Activated naive CD8-positive, alpha-beta T cell treated with anti-CD3 and anti-CD28 coated beads for 36 hours (primary cell): ENCODE measurements at places on chromosomes 16 and 17.

DNA sequence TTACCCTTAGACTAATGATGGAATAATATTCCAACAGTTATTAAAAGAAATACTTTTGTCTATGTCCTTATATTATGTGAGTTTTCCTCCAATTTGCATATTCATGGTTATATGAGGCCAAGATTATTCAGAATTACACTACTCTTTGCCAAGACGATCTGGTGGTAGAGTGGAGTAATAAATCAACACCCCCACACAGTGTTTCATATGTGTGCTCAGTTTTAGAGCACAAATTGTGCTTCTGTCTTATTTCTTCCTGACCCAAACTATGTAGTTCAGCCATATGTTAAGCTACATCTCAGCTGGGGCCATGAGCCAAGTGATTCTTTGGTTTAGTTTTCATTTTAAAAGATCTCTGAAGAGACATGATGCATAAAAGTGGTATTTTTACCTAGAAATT is 26.9 kb upstream of the PPM1E start:
- no peak for DNase-seq

- no peak for DNase-seq
Observed at GRCh38 chr17:74332017-74332650, 6.1 kb downstream of the KIF19 start.

DNA sequence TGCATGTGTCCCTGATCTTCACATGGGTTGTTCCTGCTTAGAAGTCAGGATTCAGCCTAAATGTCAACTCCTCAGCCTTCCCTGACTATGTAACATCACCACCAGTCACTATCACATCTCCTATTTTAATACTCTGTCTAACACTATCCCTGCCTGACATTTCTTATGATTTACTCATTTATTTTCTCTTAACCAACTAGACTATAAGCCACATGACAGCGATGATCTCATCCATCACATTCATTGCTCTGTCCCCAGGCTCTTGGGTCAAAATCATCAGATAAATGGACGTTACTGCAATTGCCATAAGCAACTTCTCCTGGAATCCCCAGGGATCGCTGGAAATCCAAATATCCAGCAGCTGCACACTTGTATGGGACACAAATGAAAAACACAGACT is 15.7 kb downstream of the CDRT4 start:
- no peak for DNase-seq

DNA sequence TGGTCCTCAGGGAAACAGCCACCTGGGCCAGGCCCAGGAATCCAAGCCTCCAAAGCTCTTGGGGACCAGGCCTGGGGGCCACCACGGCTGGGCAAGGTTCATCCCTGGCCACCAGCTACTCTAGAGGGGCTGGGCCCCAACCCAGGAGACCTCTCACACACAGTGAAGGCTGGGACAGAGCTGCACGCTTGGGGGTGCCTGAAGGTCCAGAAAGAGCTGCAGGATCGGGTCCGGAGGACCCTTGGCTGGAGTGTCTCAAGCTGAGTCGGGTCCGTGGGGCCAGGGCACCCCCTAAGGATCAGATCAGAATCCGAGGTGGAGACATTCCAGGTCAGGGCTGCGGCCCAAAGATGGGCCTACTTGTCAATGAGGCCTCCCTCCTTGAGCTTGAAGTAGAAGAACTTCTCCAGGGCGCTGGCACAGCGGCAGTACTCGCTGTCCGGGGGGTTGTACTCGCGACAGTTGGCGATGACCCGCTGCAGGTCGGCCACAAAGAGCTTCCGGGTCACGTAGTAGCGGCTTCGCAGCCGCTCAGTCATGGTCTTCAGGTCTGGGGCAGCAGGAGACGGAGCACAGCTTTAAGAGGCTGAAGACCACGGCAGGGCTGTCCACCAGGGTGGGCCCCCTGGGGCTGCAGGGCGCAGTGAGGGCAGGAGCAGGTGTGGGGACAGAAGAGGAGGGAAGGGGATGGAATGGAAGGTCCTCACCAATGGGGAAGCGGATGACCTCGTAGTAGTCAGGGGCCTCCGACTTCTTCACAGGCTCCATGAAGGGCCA is 967 bp upstream of the DHX58 start:
- DNase-seq, result no peak
